ENCODE measurements at places on chromosomes 6 and 20.

- DNase-seq, result no peak
Measured at GRCh38 chr6:54473328-54473727, 165.1 kb downstream of the TINAG start.

- DNase-seq, result no peak
Measured at GRCh38 chr20:10510216-10510615, 75.1 kb downstream of the SLX4IP start.

DNA sequence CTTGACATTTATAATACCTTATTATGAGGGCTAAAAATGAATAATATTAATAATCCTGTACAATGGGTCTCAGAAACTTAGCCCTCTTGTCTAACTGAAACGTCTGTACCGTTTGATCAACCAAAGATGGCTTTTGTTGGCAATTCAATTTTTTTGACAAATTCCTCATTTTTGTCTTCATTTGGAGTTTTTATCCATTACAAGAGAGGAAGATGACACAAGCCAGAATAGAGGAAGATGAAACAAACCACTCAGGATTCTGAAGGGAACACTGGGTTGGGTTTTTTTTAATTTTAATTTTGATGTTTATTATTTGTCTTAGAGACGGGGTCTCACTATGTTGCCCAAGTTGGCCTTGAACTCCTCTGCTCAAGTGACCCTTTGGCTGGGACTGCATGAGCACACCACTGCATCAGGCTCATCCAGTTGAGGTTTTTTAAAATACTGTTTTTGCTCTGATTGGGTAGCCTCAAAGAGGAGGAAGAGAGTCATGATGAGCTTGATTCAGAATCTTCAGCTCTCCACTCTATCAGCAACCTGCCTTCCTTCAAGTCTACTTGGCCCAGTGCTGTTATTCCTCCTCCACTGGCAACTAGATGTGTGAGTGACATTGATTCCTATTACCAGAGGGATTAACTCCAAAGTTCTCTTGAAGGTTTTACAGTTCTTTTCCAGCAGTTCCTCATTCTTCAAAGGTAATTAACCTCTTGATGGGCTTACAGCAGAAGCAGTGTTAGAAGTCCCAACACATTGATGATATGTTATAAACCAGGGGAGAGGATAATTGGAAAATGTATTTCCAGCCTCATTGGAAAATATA, 71.3 kb downstream of the ATXN1 start:
- DNase-seq, result no peak

DNA sequence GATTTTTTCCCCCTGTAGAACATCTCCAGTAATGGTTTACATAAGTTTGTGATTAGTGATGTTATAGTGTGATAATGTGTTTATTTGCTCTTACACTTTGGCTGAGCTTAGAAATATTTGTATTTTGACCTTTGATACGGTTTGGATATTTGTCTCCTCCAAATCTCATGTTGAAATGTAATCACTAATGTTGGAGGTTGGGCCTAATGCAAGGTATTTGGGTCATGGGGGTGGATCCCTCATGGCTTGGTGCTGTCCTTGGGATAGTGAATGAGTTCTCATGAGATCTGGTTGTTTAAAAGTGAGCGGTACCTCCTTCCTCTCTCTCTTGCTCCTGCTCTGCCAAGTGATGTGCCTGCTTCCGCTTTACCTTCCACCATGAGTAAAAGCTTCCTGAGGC, 147.2 kb downstream of the CCDC170 start:
- no peak for DNase-seq

GRCh38 chr6:4264601-4265000, 129.2 kb upstream of the ECI2 start:
- no peak for DNase-seq

DNA sequence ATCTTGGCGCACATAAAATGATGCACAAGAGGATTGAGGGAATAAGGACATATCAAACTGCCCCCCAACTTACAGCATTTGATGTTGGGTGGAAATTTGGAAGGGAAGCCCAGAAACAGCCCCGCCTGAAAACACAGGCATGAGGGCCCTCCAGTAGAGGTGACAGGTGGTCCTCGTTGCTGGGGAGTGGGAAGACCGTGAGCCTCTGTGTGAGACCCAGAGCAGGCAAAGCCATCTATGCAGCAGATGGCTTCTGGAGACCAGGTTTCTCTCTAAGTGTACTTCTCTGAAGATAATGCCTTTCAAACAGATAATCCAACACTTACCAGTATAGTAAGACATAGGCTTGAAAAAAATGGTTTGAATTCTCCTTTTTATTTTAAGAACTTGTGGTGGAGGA, 132.2 kb upstream of the INSM1 start:
- DNase-seq, result no peak

DNA sequence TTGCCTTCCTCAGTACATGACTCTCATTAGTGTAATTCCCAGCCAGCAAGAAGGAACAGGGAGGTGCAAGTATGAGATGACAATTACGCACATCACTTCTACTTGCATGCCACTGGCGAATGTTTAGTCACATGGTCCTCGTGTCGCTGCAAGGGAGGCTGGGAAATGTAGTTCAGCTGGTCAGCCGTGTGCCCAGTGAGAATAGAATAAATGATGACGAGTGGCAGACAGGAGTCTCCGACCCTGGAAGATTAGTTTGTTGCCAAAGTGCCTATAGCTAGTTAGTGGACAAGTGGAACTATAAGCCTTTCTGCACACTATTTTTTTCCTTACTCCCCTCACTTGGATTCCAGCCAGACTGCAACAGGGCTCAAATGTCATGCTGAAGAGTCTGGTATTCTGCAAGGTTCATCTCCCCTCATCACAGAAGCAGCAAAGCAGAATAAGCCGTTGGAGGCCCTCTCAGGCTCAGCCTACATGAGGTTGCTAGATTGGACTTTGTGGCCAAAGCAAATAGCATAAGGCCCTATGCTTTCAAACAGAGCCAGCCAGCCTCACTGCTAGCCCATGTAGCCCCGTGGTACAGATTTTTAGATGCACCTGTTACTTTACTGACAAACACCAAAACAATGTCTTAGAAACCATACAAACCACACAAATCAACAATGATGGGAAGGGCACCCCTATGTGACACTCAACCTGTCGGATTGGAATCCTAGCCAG, 9.7 kb downstream of the LINC00237 start:
- no peak for DNase-seq

- no peak for DNase-seq
Measured at GRCh38 chr6:150030611-150031010, 5.3 kb upstream of the RAET1L start.

- no peak for DNase-seq
Measured at GRCh38 chr6:89033461-89033860, 47.1 kb upstream of the PNRC1 start.

DNA sequence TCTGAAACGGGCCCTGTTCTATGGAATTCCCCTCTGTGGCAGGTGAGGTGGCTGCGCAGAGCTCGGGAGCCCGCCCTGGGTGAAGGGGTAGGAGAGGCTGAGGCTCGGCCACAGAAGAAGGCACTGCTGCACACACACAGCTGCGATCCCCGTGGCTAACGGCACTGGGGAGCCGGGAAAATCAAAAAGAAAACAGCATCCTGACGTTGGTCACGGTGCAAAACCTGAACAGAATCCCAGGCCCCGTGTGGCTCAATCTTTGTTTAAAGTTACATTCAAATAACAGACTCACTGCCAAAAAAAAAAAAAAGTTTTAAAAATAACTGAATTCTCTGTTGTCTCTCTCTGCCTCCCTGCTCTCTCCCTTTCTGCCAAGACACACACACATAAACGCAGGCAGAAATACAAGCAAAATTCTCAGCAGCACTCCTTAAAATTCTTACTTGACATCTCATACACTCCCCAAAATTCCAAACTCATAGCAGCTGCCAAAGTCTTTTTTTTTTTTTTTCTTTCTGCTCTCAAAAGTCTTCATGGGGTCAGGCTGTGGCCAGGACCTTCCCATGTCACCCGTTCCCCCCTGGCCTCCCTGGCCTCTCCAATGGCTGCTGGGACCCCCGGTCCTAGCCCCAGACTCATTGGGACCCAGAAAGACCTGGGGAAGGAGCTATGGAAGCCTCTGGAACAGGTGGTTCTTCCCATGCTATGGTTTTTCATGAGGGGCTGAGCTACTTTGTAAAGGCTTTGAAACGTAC, 248.8 kb downstream of the TTLL2 start:
- DNase-seq, result no peak

GRCh38 chr20:22420116-22420598, 164.2 kb downstream of the FOXA2 start:
- DNase-seq, result no peak

- DNase-seq, result no peak
Measured at GRCh38 chr6:33144373-33144772, 47.9 kb downstream of the COL11A2 start.

- no peak for DNase-seq
Measured at GRCh38 chr6:28880894-28881780, 42.6 kb downstream of the TRIM27 start.

DNA sequence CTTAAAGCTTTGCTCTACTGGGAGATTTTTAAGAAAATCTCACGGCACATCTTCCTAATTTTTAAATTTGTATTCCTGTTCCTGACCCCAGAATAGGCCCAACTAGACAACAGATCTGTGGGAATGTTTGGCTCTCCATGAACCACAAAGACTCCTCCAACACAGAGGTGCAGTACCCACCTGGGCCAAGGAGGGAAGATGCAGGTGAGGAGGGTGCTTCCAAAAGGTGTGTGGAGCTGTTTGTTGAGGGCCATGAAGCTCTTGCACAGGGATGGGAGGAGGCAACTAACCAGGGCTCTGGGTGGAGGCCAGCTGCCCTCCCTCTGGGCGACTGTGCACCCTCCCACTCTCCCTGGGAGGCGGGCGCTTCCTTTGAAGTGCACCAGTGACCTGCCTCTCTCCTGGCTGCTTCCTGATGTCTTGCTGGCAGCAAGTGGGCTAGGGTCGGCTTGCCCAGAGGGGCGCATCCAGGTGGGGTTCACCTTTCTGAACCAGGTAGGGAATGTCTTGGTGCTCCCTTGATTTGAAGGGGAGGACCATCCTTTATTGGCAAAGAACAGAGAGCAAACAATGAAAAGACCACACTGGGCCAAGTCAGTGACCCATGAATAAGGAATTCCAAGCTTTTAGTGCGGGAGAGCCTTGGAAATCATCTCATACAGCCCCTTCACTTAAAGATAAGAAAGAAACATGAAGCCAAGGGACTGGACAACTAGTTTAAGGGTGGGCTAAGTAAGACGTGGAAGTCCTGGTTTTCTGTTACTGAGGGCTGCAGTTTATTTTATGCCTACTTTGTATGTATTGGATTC, 76.0 kb downstream of the ANKRD6 start:
- DNase-seq, result no peak

- no peak for DNase-seq
Measured at GRCh38 chr6:99151634-99152346, 197.7 kb downstream of the FAXC start.

DNA sequence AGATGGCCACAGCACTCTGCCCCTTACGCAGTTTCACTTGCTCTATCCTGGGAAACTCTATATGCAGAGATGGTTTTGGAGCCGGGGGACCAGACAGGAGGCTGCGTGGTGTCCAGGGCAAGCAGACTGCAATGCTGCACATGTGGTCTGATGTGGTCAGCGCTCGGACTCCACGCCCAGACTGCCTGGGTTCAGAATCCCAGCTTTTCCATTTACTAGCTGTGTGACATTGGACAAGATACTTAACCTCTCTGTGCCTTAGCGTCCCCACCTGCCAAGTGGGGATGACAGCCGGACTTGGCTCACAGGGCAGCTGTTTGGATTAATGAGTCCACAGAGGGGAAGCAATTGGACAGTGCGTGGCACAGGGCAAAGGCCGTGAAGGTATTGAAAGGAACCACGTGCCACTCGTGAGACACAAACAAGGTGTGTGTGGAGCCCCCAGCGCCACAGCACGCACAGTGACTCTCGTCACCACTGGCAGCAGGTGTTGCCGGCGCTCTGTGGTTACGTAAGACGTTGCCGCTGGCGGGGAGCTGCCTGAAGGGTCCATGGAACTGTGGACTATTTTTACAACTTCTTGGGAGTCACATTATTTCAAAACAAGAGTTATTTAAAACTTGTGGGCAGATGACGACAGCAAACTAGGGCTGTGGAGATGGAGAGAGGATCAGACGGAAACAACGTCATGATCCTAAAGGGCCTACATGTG, 201.4 kb downstream of the PREX1 start:
- DNase-seq, result no peak

DNA sequence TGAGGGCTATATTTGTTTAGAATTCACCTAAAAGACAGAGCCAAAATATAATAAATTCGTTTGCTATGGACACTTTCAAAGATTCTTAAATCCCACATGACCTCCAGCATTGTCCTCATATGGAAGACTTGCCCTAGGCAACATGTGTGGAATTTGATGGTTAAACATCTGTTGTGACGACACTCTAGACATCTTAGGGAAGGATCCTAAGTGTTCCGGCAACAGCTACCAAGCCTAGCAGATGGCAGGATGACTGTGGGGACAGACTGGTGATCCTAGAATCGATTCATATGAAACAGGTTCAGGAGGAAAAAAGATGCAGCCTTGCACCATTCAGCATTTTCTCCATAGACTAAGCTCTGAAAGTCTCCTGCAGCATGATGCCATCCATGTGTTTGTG, 77.6 kb upstream of the BACH2 start:
- DNase-seq, result no peak

GRCh38 chr6:21085643-21086042, 507.9 kb upstream of the SOX4 start:
- no peak for DNase-seq

DNA sequence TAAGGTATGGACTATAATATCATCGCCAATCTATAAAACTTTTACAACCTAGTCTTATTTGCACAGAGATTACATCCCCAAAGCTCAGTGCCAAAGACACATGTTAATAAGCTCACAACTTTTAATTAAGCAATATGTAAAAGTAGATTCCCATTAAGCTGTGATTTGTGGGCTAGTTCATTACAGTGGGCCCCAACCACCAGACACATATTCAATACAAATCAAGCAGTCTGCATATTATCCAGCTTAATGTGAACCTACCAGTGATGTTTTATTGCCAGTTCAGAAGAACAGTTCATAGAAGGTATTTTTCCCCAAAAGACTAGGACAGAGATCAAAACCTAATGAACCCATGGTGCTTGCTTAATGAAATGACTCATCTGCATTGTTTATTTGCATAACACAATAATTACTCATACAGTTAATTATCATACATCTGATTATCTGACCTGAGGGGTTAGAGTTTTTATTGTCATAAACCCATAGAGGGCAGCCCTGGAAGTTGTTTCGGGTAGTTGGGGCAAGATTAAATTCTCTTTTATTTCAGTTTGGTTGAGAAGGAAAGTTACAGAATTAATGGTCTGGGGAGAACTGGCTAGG, 831.0 kb downstream of the TFAP2A start:
- no peak for DNase-seq

- no peak for DNase-seq
Measured at GRCh38 chr6:98274691-98275090, 559.7 kb upstream of the POU3F2 start.

Data from activated CD4-positive, CD25-positive, alpha-beta regulatory T cell (primary cell).